Inflammatory macrophage (primary cell): ENCODE measurements at places on chromosomes 6 and 20.

DNA sequence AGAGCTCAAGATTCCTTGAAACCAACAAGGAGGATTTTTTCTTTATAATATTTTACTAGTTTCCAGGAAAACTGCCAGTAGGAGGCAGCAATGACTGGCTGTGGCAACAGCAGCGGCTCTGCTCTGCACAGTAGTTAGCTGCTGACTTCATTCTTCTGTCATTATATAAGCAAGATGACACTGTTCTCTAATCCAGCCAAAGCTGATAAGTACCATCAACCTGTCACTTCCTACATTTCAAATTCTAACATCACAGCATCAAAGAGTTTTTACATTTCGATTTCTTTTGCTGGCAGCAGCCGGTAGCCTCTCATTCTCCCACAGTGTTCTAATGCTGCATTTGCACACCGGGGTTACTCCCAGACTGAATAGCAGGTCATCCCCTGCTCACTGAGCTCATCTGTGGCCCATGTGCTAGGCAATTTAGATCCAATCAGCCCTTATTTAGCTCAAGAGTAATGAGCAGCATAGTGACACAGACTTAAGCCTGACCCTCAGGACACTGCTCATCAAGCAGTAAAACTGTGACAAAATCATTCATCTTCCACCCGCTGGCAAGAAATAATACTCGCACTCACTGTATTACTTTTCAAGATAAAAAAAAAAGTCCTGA lies 67.8 kb downstream of the MMS22L start:
- DNase-seq, result peak; percentile 57

DNA sequence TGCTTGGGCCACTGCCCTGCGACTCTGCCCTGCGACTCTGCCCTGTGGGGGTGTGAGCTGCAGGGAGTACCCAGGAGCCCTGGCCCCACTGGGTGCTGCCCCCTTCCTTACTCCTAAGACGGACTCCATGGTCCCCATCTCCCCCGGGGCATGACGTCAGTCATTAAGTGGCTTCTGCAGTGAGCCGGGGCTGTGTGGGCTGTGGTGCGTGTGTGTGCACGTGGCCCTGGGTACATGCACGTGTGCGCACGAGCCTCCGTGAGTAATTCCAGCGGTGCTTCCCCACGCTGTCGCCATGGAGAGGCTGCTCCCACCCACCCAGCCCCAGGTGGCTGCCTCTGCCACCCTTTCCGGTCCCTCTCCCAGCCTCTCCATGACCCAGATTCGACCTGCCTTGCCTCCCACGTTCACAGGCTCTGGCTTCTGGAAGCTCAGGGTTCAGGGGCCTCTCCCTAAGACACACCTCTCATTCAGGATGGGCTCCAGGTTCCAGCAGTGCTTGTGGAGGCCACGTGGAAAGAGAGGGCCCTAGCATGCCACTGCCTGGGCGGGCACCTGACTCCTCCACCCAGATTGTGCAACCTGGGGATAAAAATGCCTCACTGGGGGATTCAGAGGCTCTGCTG lies 88.3 kb downstream of the DLGAP4 start:
- no peak for DNase-seq

GRCh38 chr20:47682028-47682783 lies 103.1 kb downstream of the SULF2 start:
- DNase-seq, result no peak

GRCh38 chr6:151096691-151097606 lies 142.8 kb upstream of the AKAP12 start:
- DNase-seq, result no peak

DNA sequence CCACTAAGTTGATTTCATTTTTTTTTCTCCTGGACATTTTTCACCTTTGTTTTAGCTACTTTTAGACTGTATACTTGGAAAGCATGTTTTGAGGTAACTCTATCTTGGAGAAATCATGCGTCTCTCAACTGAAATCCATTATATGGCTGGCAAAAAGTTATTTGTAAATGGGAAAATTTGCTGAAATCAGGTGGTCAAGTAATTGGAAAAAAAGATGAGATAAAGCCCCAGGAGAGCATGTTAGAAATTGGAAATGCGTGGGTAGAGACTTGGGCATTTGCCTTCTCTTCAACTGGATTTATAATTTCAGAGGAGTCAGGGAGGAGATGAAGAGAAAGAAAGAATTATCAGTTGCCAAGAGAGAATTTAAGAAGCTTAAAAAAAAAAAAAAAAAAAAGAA lies 217.1 kb upstream of the MAP3K7 start:
- no peak for DNase-seq

GRCh38 chr6:13113981-13114593 lies 214.2 kb downstream of the TBC1D7 start:
- DNase-seq, result no peak

GRCh38 chr20:19830211-19830785 lies 72.2 kb downstream of the RIN2 start:
- DNase-seq, result no peak

- DNase-seq, result no peak
These were observed 11.7 kb downstream of the SLC35A1 start for GRCh38 chr6:87484491-87484890.

GRCh38 chr20:9441948-9442347 lies 72.4 kb upstream of the LAMP5 start:
- DNase-seq, result no peak

DNA sequence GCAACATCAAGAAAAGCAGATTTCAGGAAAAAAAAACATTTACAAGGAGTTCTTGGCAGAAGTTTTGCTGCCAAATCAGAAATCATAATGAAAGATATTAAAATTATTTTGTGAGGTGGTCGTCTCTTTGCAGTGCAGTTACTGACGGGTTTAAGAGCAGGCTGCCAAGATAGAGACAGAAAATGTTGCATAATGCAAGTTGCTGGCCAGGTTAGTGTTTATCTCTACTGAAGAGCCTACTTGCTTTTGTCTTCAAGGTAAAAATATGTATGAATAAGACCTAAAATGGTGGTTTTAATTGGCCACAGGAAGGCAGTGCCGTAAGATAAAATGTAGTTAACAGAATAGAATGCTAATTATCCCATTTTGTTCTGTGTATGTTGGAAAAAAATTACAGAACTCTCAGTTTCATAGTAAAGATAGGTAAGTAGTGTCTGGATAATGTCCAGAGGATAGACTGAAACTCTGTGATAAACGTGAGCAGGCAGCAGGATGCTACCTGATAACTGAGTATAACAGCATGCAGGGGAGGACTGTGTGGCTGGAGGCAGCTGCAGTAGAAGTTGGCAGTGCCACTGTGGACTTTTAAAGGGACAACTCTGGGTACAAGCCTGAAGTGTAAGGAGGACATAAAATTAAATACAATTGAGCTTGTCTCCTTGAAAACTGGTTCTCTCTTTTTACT lies 13.9 kb downstream of the FOXO3 start:
- DNase-seq, result no peak

DNA sequence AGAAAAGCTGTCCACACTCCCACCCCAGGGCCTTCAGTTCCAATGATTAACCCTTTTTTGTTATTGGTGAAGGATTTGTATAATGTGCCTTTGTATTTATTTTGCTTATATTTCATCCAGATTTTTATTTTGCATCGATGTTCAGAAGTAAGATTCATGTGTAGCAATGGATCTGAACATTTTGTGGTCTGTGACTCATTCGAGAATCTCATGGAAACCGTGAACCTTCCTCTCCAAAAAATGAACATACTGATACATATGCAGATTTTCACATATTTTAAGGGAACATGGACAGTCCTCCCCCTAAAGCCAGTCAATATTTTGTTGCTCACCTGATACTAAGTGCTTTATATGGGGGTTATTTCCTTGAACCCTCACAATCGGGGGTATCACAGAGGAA lies 421.8 kb upstream of the SOX4 start:
- DNase-seq, result no peak

DNA sequence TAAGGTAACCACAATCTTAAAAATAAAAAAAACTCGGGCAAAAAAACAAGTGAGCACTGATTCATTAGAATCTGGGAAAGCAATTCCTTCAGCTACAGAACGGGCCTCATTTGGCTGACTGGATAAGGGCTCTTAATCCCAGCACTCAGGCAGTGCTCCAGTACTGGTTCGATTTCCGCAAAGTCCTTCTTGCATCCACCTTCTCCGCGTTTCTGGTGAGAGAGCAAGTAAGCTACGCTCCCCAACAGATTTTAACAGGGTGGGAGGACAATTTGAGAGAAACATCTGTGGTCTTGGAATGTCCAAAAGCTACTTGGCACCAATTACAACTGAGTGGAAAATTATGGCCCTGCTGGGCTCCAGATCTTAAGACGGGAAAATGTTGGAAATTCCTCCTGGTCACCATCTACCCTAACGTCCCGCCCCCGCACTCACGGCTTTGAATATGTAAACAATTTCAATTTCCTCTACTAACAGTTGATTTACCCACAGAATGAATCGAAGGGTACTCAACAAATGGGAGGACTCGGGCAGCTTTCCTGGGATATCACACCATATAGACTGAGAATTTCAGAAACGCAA lies 18.1 kb upstream of the ZSCAN9 start:
- DNase-seq, result no peak

GRCh38 chr6:83514866-83515466 lies 2.6 kb downstream of the PRSS35 start:
- peak; percentile 71 for DNase-seq

- no peak for DNase-seq
These were observed 603.8 kb downstream of the FRK start for GRCh38 chr6:115456848-115457247.

DNA sequence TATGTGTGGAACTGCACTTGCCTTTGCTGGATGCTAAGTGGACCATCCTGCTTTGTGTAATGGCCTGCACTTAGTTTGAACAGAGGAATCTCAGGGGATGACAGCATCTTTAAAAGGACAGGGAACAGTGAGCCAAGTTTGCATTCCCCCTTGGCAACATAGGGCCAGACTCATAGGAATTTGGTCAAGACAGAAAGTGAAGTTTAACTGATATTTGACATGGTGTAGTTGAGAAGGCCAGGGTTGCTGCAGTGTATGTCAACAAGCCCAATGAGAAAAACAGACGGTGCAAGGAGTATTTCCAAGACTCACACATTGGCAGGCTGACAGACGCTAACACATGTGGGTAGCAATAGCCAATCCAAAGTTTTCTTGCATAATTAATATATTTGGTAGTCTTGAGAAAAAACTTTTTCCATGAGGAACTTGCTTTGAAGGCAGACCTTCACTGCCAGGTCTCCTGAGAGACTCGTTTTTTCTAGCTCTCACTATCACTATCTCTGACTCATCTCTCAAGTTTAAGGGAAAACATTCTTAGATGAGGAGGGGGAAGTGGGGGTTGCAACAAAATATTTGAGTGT lies 213.8 kb downstream of the IBTK start:
- DNase-seq, result no peak

DNA sequence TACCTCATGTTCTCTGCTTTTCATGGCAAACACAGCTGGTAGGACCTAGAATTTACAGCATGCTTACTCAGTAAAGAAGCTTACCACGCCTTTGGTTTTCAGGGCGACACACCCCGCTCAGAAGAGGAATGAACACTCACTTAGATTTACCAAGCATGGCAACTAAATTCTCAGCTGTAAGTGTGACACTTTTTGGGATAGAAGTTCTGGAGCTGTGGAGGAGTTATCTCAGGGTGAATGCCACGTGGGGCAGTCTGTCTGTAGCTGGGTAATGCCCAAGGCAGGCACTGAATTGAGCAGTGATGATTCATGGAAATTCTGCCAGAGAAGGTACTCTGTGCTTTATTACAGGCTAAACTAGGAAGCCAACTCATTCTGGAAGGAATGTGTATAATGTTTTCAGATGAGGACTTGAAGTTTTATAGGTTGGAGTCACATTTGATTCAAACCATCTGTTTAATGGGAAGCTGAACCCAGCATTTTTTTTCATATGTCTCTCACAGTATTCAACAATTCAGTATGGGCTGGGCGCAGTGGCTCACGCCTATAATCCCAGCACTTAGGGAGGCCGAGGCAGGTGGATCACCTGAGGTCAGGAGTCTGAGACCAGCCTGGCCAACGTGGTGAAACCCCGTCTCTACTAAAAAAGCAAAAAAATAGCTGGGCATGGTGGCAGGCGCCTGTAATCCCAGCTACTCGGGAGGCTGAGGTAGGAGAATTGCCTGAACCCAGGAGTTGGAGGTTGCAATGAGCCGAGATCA lies 3.5 kb upstream of the PRIM2 start:
- no peak for DNase-seq

DNA sequence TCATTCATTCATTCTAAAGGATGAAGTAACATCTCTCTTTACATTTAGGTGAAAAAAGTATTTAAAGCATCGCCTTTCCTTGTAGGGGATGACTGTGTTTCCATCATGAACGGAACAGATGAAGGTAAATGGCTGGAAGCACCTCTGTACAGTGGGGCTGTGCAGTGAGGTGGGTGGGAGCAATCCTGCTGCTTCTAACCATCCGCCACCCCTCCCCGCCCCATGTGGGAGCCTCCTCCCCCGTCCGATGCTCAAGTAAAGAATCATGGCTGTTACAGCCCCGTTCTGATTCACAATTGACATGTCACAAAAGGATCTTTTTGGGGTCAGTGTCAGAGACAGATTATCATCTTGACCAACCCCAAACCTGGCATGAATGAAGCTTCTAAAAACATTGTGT lies 19.3 kb downstream of the ENTPD6 start:
- no peak for DNase-seq

DNA sequence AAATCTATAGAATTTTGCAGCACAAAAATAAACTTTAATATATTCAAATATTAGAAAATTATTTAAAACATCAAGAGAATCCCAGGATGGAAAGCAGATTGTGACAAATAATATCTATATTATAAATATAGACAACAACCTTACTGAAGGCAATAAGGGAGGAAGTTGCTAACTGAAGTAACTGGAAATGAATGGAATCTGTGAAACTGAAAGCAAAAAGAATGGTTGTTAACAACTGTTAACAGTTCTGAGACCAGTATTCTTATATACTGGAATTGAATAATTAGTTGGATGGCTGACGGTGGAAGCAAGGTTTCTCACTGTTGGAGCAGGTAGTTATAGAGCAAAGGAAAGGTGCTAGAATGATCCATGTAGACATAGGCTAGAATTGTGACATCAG lies 220.4 kb downstream of the PLCB1 start:
- no peak for DNase-seq

GRCh38 chr6:41655646-41656001 lies 17.4 kb downstream of the MDFI start:
- DNase-seq, result no peak

DNA sequence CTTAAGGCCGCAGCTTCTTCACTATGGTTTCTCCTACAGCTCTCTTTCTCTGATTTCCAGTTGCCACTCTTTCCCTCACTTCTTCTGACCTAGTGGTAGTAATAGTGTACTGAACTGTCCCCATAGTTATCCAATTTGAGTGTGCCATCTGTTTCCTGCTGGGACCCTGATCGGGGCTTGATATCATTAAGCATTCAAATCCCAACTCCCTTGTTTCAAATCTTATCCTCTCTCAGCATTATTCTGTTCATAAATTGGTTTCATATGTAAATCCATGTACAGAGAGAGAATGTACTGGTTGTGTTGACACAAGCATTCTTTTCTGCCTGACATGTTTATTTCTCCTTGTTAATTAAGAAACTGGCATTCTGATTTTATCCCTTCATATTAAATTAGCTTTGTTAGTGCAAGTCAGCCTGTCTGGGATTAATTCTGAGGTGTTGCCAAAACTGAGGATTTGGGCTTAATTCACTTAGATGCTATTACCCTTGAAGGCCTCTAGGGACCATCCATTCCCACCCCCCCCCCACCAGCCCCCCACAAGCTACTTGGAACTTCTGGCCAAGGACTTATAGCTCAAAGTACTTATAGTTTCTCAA lies 84.6 kb upstream of the PROKR2 start:
- no peak for DNase-seq

- no peak for DNase-seq
These were observed 15.1 kb downstream of the RTN4IP1 start for GRCh38 chr6:106614166-106614565.

- no peak for DNase-seq
These were observed 59.3 kb upstream of the MYL9 start for GRCh38 chr20:36482044-36482473.
